ENCODE measurements at places on chromosomes 4 and X.

GRCh38 chr4:95867919-95868318 is 28.0 kb downstream of the PDHA2 start:
- DNase-seq = no peak

- DNase-seq = no peak
Observed at GRCh38 chr4:946103-946450, 13.8 kb downstream of the TMEM175 start.

- DNase-seq = no peak
Observed at GRCh38 chrX:75748431-75748830, 36.6 kb downstream of the MAGEE2 start.

DNA sequence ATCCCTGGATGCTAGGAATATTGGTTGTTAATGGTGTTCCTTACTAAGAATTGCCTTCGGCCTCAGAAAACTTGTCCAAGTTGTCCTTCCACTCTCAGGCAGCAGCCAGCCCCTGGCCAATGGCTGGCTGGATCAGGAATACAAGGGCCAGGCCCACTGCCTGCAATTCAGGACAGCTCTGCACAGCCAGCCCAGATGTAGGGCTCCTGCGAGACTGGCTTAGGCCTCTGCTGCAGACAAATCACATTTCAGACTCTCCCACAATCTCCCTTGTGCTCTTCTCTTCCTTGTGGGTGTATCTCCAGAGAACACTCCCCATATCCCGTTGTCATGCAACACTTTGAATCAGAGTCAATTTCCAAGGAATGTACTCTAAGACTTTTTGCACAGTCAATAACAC is 747.6 kb upstream of the FTHL17 start:
- DNase-seq = no peak

DNA sequence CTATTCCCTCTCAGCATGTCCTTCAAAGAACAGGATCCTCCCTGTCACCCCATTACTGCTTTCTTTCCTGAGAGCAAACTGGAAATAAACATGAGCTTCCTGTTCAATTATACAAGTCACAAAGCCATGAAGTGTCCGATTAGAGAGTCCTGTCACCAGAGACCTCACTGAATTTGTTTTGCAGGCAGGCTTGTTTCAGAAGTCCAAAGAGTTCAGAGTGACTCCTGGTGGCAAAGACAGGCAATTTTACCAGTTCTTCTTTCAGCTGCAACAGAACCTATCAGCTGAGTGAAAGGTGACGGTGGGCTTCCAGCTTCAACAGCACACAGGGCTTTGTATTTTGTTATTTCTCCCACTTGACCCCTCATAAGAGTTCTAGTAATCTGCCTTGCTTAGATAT is 6.4 kb downstream of the ELK1 start:
- DNase-seq = no peak

- DNase-seq = peak; percentile 85
Observed at GRCh38 chrX:53441531-53442321, 7.6 kb upstream of the HSD17B10 start.

DNA sequence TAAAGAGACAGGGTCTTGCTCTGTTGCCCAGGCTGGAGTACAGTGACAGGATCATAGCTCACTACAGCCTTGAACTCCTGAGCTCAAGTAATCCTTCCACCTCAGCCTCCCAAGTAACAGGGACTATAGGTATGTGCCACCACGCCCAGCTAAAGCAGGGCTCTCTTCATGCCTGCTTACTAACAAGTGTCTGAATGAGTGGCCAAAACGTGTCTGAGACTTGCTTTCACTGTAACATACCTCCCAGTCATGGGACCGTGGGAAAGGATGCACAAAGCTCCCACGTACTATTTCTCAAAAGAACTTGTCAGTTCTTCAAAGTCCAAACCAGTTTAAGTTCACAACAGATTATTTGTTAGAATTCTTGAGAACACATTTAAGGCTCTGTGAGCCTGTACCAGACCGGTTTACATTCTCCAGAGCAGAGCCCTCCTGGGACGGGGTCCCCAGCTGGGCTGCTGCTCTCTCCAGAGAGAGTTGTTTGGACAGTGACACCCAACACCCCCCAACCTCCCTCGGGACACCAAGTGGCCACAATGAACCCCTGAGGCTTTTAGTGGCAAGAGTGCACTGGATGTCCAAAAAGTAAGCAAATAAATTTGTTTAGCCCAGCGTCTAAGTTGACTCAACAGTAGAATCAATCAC is 24.1 kb downstream of the SH3KBP1 start:
- no peak for DNase-seq

DNA sequence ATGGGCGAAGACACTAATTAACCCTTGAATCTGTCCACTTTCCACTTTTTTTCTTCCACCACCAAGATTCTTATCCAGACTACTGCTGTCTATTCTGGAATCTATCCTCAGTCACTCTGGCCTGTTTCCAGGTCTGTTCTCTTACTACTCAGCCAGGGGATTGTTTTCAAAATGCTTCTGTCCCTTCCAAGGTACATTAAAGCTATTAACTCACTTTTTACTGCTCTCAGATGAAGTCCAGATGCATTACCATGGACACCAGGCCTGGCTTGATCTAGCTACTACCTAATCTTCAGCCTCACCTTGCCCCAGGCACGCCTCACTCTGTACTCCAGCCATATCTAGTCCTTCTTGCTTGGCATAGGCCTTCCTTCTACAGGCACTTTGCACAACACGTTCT is 66.4 kb downstream of the GALNT7 start:
- peak; percentile 63 for DNase-seq

GRCh38 chrX:24983931-24984330 is 31.8 kb downstream of the ARX start:
- DNase-seq = no peak

DNA sequence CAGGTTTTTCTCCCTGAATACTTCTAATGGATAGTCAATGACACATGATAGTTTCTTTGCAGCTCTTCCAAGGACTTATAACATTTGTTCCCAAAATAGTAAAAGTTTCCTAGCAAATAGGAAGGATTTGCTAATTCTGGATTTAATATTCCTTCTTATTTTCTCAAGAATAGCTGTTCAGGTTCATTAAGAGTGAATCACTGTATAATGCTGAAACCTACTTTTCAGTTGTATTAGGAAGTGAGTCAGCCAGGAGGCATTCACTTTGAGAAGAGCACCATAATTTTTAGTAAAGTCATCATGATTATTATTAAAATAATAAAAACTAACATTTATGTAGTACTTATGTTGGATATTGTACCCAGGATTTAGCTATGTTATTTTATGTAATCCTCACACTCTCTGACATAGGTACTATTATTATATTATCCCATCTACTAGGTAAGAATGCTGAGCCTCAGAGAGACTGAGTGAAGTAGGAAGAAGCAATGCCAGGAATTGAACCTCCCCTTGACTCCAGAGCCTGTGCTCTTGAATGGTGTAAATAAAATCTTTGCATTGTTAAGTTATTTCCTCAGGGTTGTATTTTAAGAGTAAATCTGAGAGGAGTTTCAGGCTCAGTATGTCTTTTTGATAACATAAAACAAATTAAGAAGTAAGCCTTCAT is 114.8 kb downstream of the REELD1 start:
- no peak for DNase-seq

DNA sequence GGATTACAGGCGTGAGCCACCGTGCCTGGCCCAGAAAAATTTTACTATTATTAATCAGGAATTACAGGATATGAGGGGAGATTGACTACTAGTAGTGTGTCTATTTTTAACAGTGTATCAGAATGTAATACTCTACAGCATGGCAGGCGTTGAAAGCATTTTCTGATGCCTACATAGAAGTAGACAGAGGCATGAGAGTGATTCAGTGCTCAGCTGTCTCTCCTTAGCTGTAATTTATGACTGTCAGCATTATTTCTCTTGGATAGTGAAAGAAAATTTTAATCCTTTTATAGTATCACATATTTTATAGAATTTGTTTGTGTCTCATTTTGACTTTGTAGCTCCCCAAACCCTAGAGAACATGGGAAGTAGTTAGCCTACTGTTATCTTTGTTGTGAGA is 20.7 kb downstream of the ARHGAP24 start:
- no peak for DNase-seq

GRCh38 chr4:174873931-174874330 is 44.2 kb upstream of the ADAM29 start:
- DNase-seq = no peak

DNA sequence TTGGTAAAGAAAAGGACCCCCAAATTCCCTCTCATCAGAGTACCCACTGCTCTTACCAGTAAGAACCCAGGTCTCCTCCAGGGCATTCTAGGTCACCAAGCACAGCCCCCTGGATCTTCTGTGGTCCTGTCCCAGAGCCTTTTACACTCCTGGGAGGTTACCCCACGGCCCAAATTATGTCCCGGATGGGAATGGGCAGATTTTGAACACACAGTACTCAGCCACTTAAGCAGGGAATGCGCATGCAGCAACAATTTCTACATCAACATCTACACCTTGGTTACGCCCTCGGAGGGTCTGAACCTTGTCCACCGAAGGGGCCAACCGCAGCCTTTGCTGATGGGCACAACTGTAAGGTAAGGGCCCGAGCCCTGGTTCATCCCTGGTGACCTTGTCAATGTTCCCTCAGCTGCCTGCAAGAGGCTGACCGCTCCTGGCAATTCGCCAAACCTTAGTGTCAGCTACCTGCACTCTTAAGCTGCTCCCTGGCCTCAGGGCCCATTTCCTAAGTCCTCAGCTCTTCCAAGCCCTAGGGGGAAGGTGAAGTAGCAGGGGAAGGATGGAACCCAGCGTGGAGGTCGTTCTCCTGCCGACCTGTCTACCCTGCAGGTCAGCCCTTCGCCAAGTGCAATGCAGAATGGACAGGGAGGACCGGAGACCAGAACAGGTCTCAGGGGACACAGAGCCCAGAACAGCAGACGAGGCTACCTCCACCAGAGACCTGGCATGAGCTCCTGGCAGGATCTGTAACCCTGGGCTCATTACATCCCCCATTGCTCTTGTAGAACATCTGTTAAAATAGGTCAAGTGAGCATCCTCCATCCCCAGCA is 5.9 kb downstream of the TIMP1 start:
- DNase-seq = no peak

DNA sequence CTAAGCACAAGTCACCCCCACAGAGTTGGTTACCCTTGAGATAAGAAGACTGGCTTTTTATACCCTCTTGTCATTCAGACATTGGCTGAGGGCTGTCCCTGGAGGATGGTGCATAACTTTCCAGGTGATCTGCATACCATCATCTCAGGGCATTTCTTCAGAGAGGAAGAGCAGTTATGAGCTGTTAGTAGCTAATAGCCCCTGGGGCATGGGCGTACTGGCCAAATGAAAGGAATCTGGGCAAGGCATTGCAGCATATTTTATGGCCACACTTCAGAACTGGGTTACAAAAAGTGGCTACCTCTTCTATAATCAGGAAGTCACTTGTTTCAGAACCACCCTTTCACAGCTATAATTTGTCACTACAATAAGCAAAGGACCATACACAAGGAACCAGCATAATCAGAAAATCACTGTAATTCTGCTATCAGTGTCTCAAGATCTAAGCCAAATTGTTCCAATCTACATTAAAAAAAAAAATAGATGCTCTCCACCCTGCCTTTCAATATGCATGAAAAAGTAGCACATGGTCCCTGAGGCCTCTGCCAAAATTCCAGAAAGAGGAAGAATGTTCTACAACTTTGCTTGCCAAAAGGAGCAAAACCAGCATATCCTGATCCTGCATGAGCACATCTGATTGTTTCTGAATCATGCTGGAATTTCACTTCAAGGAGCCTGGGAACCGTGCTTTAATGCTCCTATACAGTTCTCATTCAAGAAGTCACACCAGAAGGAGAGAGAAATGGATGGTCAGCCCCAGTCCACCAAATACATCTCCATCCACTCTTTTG is 92.0 kb downstream of the TMEM144 start:
- DNase-seq = no peak

GRCh38 chr4:104766676-104767075 is 272.0 kb upstream of the CXXC4 start:
- no peak for DNase-seq

DNA sequence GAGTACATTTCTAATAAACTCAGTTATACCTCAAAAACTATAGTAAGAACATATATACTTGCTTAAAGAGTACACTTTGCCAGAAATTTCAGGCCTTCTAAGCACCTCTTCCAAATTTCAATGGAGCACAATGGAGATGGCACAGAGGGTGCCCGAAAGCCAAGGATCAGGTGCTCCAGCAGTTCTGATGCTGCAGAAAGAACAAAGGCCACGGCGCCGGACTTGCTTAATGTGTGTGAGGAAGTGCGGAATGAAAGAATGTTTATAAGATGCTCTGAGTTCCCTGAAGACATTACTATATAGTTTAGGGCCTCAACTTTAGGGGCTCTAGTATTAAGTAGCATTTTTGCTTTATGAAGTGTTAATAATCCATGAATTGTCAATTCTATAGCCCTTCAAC is 44.3 kb downstream of the GASK1B start:
- DNase-seq = no peak

Measured in SK-N-DZ (cell line).